ENCODE measurements at places on chromosomes 3 and 15.

DNA sequence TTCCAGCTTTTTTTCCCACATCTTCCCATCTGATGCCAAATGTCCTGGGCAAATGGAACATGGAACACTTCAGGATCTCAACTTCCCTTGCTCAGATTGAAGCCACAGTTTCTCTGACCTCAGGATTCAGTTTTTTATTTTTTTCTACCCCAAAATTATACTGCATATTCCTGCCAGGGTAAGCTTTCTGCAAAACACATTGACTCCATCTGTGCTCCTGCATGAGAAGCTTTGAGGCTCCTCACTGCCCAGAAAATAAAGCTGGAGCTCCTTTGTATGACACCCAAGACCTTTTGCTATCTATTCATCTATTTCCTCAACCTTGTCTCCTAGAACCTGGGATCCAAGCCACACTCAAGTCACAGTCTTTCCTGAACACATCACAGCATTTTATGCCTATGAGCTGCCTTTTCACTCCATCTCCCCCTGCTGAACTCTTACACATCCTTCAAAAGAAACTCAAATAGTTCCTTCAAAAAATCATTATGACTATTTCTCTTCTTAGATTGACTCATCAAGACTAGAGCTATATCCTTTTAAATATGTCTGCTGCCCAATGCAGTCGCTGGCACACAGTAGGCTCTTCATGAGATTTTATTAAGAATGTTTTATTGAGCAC, 57.4 kb upstream of the PSMD6 start:
- ATAC-seq, result no peak

GRCh38 chr3:105598042-105598796, 231.5 kb downstream of the ALCAM start:
- ATAC-seq, result no peak

DNA sequence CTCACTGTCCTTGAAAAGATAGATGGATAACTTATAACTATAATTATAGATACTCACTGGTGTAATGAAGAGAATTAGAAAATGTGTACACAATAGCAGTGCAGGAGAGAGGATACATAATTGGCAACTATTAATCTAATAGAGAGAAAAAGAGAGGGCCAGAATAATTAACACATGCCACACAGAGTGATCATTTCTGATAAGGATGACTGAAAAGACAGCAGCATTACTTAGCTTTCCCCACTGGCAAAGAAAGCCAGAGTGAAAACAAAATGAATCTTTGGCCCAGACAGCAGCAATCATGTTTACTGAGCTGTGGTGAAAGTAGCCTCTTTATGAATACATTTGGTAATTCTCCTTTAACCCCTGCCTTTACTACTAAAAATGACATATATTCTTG, 493.3 kb upstream of the ROBO1 start:
- no peak for ATAC-seq

DNA sequence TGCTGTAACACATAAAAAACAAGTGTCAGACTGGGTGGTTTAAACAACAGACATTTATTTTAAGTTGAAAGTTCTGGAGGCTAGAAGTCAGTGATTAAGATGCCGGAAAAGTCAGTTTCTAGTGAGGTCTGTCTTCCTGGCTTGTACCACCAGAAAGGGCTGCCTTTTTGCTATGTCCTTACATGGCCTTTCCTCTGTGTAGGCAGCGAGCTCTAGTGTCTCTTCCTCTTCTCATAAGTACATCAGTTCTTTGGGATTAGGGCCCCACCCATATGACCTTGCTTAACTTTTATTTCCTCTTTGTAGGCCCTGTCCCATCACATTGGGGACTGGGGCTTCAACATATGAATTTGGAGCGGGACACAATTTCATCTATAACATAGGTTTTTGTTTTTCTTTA, 128.0 kb downstream of the BBX start:
- ATAC-seq, result peak; percentile 63

DNA sequence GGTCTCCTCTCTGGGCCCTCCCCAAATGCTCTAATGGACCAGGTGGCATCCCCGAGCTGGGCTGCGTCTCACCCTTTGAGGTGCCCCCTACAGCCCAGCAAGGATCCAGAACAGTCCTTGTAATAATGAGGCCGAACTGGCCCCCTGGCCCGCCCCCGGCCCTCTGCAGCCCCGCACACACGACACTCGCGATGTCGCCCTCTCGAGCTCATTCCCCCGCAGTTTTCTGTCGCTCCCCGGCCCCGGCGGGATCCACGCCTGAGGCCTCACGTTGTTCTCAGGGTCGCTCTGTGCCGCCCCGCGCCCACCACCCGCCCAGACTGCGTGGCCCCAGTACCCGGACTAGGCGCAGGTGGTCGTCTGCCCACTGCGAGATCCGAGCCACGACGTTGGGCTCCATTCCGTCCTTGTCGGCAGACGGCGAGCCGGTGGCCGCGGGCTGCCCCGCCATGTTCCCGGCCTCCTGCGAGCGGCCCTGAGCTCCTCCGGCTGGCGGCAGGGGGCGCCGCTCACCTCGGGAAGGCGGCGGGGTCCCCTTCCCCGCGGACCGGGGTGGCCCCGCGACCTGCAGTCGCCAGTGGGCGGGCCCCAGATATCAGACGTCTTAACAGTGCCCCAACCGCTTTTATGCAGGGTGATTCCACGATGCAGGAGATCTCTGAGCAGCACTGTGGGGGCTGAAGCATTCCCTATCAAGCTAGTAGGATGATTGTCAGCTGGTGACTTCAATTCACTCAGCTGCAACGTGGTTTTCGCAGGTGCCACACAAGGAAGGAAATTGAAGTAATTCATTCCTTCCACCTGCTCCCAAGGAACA, at the start of gene C3orf33:
C3orf33 (minus strand) TSS at position 477 of the 817 bp plus-strand sequence; CDS start at position 451, 26 bp downstream.
- peak; percentile 95 for ATAC-seq

DNA sequence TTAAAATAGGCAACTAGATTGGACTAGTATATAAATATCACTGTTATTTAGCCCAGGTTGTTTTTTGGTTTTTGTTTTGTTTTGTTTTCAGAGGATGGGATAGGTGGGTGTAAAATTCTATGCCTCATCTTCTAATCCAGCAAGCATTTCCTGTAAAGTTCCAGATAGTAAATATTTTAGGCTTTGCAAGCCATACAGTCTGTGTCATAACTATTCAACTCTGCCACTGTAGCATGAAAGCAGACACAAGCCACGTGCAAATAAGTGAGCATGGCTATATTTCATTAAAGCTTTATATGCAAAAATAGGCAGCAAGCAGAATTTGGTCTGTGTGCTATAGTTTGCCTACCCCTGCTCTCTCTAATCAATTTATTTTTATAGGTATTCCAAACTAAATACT, 657.3 kb upstream of the TGFBR2 start:
- no peak for ATAC-seq

- no peak for ATAC-seq
These were observed 5.9 kb downstream of the BCL2L10 start for GRCh38 chr15:52106641-52107040.

DNA sequence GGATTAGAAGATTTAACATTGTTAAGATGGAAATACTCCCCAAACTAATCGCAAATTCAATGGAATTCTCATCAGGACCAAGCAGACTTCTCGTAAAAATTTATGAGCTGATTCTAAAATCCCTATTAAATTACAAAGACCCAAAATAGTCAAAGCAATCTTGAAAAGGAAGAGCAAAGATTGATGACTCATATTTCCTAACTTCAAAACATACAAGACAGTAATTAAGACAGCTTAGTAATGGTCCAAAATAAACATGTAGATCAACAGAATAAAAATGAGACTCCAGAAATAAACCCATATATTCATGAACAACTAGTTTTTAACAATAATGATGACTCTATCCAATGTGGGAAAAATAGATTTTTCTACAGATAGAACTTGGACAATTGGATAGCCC, 148.7 kb downstream of the SI start:
- no peak for ATAC-seq

Measured in gastroesophageal sphincter (tissue), 4 donors.